Thoracic aorta endothelial cell (primary cell): ENCODE measurements at places on chromosomes 12 and 14. TPM values are rescaled to one million over a fixed set of nuclear protein-coding genes. Genes with fewer than 3 reads are reported as not detected.

Gene FBLN5
- total RNA-seq = 2.9 and 6.3 TPM in 2 replicates

Gene RPAP3
- 25.8 and 29.8 TPM in 2 replicates for total RNA-seq

Gene DNAI7
- total RNA-seq = under 0.01 TPM in 1 of 2 replicates, not detected in the other

Gene LRRC23
- 2.1 and 5.3 TPM in 2 replicates for total RNA-seq

Gene AQP2
- not detected in 2 replicates for total RNA-seq

Gene CCDC197
- not detected in 2 replicates for total RNA-seq

Gene PAH
- not detected in 2 replicates for total RNA-seq

Gene CLEC2A
- not detected in 2 replicates for total RNA-seq

Gene PTPRR
- total RNA-seq = 0.86 and 2.1 TPM in 2 replicates

Gene RGS6
- total RNA-seq = not detected in 2 replicates

Gene ABCC9
- under 0.01 and 0.07 TPM in 2 replicates for total RNA-seq

Gene CLEC9A
- total RNA-seq = not detected in 2 replicates

Gene CDCA4
- 42.3 and 52.2 TPM in 2 replicates for total RNA-seq

Gene JAG2
- total RNA-seq = 29.5 and 37.5 TPM in 2 replicates

Gene IKBIP
- total RNA-seq = 99.3 and 107 TPM in 2 replicates

Gene TSPAN31
- 30.9 and 34.1 TPM in 2 replicates for total RNA-seq

Gene LMO3
- total RNA-seq = 0.27 TPM in 1 of 2 replicates, not detected in the other

Gene PIP4K2C
- total RNA-seq = 12.5 and 15.1 TPM in 2 replicates

Gene KRT5
- not detected in 2 replicates for total RNA-seq

Gene MANSC1
- 43.6 and 49.5 TPM in 2 replicates for total RNA-seq

Gene OTX2
- not detected in 2 replicates for total RNA-seq

Gene HAL
- total RNA-seq = under 0.01 and 0.29 TPM in 2 replicates

Gene SMCO3
- total RNA-seq = 0.13 TPM in 1 of 2 replicates, not detected in the other

Gene KRT73
- total RNA-seq = not detected in 2 replicates

Gene TPH2
- total RNA-seq = not detected in 2 replicates

Gene KRT79
- total RNA-seq = not detected in 2 replicates
